ENCODE measurements at places on chromosomes 11 and 22.

DNA sequence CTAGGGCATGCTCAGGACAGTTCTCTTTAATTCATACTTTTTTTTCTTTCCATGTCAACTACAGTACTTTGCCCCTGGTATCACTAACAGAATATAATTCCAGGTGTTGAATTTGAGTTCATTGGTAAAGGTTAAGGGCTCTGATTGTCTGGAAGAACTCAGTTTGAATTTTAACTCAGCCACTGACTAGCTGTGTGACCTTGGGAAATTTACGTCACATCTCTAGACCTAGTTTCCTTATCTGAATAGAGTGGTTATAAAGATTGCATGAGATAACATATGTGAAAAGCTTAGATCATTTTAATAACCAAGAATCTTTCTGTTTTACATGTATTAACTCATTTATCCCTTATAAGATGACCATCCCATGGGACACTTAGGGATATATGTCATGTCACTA is 15.8 kb upstream of the ZC3H12C start:
- DNase-seq, result no peak

GRCh38 chr22:31346733-31347250 is 646 bp upstream of the PATZ1 start:
- DNase-seq, result peak; percentile 28

GRCh38 chr22:48779211-48779643 is 1048.4 kb downstream of the BRD1 start:
- no peak for DNase-seq

GRCh38 chr11:2173150-2173693 is 1.6 kb upstream of the TH start:
- DNase-seq, result no peak

- no peak for DNase-seq
Measured at GRCh38 chr11:73965076-73965763, 14.4 kb downstream of the DNAJB13 start.

DNA sequence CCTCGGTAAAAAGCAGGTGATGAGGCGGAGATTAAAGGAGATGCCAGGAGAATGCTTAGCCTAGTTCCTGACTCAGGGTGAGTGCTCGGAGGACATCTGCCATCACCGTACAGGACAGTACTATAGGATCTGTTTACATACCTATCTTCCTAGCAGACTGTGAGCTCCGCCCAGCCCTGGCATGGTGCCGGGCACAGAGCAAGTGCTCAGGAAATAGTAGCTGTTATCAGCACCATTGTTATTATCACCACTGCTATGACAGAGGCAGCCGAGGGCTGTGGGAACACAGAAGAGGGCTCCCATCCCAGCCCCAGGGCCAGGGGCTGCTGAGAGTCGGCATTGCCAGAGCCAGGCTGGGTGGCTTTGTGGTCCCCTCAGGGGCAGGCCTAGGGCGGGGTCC is 642 bp upstream of the SEPTIN3 start:
- DNase-seq, result no peak

GRCh38 chr11:62108017-62108750 is 15.6 kb upstream of the INCENP start:
- DNase-seq, result no peak

- no peak for DNase-seq
Measured at GRCh38 chr11:133980665-133981064, 23.9 kb upstream of the IGSF9B start.

DNA sequence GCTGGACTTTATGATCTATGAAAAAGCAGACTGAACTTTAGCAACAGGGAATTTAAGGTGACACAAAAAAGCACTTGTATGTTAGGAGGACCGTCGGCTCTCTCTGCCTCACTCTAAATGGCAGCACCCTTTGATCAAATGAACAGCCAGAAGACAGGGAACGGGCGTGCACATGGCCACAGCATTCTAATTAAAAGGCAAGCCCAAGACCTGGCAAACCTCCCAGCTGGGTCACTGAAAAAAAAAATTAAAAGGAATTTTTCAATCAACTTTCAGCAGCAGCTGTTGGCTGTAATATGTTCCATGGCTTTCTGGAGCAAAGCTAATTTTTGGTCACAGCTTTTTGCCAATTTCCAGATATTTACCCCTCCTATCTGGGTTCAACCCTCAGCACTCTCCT is 116.5 kb downstream of the C11orf58 start:
- no peak for DNase-seq

GRCh38 chr11:132872211-132872610 is 660.1 kb downstream of the OPCML start:
- DNase-seq, result no peak
